Upper lobe of right lung (tissue), 1 donor: ENCODE measurements at places on chromosomes 16 and 17.

DNA sequence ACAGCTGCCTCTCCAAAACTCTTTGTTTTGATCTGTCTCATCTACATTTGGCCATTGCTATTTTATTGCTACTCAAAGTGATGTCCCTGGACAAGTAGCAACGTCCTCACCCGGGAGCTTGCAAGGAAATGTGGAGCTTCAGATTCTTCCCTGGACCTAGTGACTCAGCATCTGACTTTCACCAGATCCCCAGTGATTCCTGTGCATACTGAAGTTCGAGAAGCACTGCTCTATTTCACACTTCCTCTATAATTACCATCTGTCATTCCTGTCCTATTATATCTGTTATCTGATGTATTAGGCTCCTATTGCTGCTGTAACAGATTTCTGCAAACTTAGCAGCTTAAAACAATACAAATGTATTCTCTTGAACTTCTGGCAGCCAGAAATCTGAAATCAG is 28.5 kb upstream of the VAT1L start:
- DNase-seq = no peak

GRCh38 chr17:51668963-51669246 is 408.6 kb downstream of the UTP18 start:
- no peak for DNase-seq

DNA sequence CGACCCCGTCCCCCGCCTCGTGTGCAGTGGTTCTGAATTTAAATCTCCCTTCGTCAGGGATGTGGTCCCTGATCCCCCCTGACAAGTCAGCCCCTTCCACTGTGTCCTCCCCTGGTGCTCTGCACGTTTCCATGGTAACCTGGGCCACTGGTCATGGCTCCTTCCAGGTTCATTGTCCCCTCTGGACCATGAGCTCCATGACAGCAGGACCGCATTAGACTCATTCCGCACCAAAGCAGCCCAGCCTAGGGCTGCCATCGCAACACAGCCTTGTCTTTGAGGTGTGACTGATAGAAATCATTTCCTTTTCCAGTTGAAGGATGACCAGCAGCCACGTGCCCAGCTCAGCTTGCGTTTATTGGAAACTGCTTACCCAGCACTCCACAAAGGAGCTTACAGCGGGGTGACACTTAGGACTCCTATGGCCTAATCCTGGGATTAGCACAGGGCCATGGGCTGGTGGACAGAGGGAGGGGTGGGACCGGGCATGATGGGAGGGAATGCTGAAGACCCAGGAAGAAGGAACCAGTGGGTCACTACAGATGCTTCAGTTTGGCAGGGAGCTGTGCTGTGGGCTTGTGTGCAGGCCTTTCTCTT is 7.6 kb downstream of the RCVRN start:
- no peak for DNase-seq

GRCh38 chr17:9811086-9811485 is 10.8 kb downstream of the GSG1L2 start:
- DNase-seq = no peak

DNA sequence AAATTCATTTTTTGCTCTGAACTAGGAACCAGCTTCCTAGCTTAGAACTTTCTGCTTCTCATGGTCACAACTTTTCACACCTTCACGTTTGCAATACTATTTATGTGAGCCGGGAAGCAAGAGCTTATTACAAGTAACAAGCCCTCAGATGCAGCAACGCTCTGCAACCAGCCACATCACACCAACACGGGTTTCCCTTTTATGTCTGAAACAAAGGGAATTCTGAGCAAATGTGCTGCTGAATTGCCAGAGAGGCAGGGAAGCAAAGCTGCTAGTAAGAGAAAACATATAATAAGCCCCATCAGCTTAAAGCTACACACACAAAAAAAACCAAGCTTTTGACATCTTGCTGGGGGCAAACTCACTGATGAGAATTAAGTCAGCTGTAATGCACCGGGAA is 122.2 kb downstream of the SLC39A11 start:
- DNase-seq = no peak

DNA sequence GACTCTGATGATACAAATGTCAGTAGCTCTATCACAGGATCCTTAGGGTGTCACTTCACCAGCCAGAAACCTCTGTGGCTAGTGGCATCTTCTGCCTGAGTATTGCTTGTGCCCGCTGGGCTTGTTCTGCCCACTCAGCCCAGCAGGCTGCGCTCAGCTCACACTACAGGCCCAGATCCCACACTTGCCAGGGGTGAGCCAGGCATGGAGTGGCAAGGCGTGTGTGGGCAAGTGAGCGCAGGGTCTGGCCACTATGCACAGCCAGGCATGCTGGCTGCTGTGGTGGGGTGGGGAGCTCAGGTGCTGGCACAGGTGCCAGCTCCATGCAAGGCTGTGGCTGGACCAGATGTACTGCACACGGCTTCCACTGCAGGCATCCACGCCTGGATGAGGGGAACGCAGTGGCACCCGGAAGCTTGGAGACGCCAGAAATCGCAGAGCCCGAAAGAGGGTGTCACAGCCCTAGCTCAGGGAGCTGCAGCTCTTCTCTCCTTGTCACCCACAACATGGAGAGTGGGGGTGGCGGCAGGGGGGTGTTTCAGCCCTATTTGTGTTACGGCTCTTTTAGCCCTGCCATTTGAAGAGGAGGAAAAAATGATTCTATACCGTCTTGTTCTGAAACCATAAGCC is 10.2 kb downstream of the CFAP97D1 start:
- DNase-seq = no peak
